Activated CD4-positive, CD25-positive, alpha-beta regulatory T cell treated with anti-CD3 and anti-CD28 coated beads, Interleukin-2, amount 50 U/mL, for 16 hours (primary cell): ENCODE measurements at places on chromosomes 6 and 20.

- no peak for DNase-seq
Observed at GRCh38 chr6:109696355-109696754, 5.3 kb downstream of the FIG4 start.

DNA sequence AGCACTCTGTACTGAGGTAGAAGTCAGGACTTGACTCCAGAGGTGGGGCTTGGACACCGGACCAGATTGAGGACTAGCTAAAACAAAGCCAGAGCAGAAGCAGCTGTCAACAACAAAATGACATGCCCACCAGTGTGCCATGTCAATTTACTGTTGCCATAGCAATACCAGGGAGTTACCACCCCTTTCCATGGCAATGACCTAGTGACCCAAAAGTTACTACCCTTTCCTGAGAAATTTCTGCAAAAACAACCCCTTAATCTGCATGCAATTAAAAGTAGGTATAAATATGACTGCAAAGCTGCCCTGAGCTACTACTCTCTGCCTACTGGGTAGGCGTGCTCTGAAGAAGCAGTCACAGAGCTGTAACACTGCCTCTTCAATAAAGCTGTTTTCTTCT is 21.0 kb downstream of the MAP3K5 start:
- DNase-seq: no peak

DNA sequence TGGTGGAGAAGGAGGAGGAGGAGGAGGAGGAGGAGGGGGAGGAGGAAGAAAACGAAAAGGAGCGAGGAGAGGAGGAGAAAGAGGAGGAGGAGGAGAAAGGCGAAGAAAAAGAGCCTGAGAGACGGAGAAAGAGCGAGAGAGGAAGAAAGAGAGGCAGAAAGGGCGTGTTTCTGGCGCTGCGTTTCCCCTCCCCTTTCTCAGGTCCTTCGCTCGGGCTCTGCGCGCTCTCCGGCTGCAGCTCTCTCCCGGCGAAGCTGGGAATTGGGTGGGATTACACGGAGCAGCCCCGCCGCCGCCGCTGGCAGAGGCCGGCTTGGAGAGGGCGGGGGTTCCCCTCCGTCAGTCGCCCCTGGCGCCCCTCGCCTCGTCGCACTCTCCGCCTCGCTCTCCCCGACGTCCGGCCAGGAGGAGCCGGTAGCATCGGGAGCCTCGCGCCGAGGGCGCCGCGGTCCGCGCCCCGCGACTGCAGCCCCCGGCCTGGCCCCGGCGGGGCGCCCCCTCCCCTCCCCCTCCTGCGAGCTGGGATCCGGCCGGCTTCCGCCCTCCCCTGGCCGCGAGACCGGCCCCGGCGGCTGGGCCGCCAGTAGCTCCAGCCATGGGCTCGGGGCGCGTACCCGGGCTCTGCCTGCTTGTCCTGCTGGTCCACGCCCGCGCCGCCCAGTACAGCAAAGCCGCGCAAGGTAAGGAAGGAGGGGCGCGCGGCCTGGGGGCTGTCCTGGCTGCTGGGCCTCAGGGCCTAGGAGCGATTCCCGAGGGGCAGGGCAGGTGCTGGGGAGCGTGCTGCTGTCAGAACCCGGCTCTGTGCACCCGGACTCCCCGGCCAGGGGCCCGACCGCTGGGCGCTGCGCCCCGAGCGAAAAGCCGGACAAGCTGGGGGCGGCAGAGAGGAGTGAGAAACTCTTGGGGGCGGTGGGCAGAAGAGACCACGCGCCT is at the start of gene SCUBE3:
Gene SCUBE3 (plus strand): TSS at position 133 of the 933 bp plus-strand sequence. CDS start 463 bp downstream, at position 596.
- DNase-seq: no peak

DNA sequence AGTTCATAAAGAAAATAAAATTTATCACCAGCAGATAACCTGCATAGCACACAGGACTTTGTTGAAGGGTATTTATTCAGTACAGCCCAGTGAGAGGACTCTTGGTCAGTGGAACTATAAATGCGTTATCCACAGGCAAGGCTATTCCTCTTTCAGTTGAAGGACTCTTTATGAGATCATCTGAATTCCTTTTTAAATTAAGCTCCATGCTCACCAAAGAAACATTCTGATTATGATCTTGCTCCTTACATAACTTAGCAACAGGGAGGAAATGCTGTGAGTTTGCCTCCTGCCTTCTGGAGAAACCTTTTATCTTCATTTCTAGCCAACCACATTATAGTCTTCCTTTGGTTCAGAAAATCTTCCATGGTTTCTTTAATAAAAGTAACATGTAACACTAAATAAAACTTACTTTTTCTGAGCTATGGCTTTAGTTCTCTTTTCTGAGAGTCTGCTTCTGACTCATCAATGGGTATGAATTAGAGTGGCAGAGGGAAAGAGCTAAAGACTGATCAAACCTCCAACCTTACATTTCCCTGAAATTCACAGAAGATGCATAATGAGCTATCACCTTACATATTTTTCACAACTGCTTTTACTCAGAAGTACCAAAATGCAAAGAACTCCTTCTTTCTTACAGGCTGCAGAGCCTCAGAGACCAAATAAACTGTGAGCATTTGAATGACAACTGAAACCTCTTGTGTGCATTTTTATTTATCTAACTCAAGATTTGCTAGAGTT is 267.2 kb downstream of the ADGRG6 start:
- DNase-seq: no peak

DNA sequence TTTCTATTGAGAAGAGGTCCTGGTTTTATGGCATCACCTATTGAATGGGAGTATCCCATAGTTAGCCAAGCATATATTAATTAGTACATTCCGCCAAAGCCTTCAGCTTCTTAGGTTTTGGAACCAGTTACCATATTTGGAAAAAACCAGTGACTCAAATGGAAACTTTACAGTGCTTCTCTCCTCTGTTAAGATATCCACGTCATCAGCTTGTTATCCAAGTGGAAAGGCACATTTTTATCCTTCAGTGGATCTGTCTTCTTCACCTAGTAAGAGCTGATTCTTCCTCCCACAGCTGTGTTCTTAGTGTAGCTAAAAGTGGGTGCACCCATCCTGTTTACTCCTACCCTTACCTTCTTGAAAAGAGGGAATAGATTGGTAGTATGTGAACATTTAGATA is 34.5 kb downstream of the TPD52L1 start:
- no peak for DNase-seq

GRCh38 chr20:61105395-61105794 is 146.7 kb upstream of the CDH4 start:
- no peak for DNase-seq

DNA sequence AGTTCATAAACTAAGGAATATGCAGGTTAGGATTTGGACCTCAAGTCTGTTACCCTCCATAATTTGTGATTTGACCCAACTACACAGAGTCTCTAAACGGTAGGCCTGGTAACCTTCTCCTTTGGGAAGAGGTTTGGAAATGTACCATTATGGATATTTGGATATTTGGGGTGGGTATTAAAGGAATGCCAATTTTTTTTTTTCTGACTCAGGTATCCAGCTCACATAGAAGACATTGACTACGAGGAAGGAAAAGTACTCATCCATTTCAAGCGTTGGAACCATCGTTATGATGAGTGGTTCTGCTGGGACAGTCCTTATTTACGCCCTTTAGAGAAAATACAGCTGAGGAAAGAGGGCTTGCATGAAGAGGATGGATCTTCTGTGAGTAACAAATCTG is 70.5 kb downstream of the PHF20 start:
- no peak for DNase-seq

DNA sequence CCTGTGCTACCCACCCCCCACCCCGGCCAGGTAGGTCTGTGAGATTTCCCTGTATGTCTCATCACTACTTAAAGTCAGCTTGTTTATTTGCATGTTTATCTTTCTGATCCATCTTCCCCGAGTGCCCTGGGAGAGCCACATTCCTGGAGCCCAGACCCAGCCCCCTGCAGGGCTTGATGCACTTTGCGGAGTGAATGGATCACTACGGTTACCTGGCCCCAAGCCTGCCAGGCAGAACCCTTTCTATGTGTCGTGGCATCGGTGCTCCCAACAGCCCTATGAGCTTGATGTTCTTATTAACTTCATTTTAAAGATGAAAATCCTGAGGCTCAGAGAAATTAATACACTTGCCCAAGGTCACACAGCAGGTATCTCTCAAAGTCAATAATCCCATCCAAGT is 13.6 kb upstream of the SLCO4A1 start:
- no peak for DNase-seq

DNA sequence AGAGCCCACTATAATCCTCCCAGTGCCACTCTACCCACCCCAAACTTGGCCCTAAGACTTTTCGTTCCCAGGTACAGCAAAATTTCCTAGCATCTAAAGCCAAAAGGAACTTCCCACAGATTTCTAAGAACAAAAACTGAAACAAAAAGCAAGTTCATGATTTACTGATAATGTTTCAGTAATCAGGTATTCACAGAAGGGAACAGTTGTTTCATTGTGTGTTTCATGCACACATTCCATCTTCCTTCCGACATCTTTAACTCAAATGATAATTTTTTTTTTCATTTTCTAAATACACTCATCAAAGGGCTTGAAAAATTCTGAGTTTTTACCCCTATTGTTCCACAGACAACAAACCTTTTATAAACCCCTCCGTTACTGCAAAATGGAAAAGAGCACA is 6.0 kb upstream of the BTN1A1 start:
- no peak for DNase-seq

- DNase-seq: no peak
Observed at GRCh38 chr20:10856237-10857015, 182.6 kb upstream of the JAG1 start.

DNA sequence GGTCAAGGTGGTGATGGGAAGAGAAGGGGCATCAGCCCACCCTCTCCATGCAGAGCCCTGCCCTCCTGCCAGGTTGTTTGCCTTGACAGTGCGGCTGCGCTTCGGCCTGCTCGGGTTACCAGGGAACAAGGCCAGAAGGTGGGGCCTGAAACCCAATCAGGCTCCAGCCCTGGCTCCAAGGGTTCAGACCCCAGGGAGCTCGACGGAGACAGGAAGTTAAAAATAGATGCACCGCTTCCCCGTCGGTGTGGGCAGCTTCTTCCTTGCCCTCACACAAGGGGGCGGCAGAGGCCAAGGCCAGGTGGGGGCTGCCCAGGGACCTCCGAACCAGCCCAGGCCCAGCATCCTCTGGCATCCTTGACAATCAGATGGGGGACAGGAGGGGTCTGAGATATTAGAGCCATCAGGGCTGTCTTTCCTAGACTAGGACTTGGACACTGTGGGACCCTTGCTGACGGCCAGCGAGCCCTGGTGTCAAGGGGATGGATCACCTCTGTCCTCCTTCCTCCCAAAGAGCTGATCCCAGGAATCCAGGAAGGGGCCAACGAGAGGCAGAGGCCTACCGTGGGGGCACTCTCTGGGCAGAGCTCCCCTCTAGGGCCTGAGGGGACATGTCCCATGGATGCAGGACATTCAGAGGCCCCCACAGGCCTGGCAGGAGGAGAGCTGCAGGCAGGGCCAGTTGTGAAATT is 65.2 kb downstream of the RIPOR3 start:
- DNase-seq: no peak

- no peak for DNase-seq
Observed at GRCh38 chr6:43954311-43955131, 172.7 kb downstream of the MRPL14 start.

DNA sequence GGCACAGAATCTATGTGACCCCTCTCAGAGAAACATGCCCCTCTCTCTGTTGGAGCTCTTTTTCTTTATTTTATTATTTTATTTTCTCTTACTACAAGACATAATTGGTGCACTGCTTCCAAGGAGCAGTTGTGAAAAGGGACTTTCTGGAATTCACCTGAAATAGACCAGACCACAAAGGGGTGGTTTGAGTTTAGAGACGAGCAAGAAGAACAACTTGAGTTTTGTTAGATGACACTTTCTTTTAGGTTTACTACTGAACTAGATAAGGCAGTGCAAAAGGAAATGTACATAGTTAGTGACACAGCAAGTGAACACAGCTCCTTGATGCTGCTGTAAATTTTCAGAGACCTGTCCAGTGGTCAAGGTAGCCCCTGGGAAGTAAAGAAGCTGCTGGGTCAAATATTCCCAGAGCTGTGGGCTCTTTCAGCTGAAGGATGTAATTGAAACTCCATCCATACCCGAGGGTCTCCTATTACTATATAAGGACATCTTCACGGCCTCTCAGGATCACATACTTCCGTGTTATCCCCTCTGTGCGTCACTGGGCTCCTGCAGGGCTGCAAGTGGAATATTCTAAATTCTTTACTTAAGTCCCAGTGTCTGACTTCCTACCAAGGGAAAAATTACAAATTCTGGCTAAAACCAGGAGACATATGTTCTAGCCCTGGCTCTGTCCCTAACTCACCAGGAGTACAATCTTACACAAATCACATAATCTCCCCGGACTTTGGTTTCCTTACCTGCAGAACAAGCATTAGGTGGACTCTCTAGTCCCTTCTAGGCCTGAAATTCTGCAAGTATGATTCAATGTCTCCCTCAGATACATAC is 69.1 kb upstream of the ADTRP start:
- DNase-seq: no peak

DNA sequence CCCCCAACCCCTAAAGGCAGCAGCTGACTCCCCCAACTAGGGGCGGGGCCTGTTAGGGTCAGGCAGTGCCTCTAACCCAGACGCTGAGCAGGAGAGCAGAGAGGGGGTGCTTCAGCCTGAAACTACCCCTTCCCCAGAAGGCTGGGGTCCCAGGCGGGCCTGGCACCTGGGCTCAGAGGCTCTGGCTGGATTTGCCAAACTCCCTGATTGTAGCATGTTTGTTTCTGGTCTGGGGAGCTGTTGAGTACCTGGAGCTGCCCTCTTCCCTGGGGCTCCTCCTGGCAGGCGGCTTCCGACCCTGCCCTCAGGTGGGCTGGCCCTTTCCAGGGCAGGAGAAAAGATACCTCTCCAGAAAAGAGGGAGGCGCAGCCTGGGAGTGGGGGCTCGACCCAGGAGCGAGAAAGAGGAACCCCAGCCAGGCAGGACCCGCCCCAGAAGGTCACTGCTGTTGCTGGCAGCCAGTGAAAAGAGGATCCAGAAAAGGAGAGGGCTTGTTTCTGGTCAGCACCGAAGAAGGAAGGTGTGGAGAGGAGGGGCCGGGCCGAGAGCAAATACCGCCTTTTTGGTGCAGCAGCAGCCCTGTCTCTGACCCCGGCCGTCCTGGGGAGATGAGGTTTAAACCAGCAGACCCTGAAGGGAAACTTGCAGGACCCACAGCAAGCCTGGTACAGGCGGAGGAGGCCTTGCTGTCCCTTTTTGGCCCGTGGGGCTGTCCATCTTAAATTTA is 810 bp upstream of the ABHD16B start:
- no peak for DNase-seq

DNA sequence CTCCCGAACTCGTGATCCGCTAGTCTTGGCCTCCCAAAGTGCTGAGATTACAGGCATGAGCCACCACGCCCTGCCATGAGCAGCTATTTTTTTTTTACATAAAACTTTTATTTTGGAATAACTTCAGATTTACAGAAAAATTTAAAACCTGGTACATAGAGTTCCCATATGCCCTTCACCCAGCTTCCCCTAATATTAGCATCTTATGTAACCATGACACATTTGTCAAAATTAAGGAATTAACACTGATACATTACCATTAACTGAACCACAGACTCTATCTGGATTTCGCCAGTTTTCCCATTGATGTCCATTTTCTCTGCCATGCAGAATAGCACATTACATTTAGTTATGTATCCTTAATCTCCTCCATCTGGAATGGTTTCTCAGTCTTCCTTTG is 14.3 kb upstream of the RALGAPB start:
- no peak for DNase-seq

- no peak for DNase-seq
Observed at GRCh38 chr20:1376408-1377270, 16.2 kb downstream of the FKBP1A start.
